ENCODE measurements at places on chromosomes 4 and X. TPM values are rescaled to one million over a fixed set of nuclear protein-coding genes. Genes with fewer than 3 reads are reported as not detected.

TMPRSS11E gene
- 0.28 TPM for polyA plus RNA-seq

PALLD gene
- 7.4 TPM for polyA plus RNA-seq

GABRG1 gene
- polyA plus RNA-seq, result not detected

CENPVL2 gene
- not detected for polyA plus RNA-seq

DNA sequence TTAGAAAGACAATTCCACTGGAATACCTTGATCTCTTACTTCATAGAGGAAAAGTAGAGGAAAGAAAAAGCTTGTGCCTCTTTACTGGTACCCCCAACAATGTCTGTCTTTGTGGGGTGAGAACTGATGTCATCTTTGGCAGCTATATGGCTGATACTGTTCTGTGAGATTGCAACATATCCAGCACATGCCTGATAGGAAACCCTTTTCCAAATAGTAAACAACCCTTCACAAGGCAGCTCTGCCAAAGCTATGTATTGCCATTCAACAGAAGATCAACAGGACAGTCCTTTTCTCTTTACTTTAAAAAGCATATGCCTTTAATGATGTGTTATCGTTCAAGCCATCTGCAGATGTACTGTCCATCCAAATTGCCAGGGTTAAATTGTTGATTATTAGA lies 105.9 kb downstream of the IL1RAPL1 start:
- DNase-seq, result no peak

DNA sequence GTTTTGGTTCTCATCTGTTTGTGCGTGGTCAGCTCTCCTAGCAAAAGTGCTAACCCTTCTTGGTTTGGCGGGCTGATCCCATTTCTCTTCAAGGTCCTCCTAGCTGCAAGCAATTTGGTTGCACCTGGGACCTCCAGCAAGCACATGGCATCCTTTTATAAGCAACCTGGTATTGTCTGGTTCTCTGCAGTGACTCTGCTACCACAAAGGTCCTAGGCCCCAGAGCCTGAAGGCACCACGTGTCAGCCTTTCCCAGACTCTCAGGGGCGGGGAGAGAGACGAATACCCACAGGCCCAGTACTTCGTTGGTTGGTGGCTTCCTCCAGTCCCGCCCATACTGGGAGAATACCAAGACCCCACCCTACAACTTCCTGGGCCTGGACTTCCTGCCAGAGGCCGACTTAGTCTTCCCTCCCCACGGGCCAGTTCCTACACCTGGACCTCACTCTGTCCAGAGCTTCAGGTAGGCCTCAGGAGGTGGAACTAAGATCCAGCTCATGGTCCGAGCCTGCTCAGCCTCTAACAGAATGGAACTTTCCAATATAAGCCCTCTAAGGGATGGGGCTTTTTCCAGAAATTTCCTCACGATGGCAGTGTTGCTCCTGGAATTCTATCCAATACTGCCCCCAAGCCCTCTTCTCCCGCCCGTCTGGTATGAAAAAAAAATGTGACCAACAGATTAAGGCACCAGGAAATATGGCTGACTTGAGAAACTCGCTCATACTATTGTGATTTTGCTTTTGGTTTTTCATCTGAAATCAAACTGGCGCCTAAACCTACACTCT lies 192.5 kb upstream of the STK26 start:
- peak; percentile 85 for DNase-seq

DNA sequence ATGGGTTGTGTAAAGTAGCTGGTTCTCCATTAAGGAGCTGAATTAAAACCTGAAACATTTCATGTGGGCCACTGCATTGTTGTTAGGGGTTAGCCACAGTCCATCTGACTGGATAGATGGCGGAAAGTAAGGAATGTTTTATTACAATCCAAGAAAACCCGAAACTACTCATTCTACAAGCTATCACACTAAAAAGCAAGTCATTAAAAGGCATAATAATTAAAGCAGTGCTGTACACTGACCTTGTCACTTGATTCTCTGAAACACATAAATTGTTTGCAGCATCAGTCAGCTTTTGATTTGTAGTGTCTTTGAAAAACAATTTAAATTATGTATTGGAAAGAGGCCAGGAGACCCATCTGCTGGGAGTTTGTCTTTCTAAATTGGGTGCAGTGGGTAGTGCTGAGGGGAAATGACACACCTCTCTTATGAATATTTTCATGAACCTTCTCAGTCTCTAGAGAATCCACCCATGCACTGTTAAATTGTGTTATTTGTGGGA lies 75.7 kb upstream of the ANK2 start:
- no peak for DNase-seq

GRCh38 chr4:55904576-55904975 lies 44.2 kb upstream of the CEP135 start:
- DNase-seq, result no peak

- no peak for DNase-seq
Observed at GRCh38 chr4:172786039-172786792, 382.4 kb upstream of the GALNT7 start.

DNA sequence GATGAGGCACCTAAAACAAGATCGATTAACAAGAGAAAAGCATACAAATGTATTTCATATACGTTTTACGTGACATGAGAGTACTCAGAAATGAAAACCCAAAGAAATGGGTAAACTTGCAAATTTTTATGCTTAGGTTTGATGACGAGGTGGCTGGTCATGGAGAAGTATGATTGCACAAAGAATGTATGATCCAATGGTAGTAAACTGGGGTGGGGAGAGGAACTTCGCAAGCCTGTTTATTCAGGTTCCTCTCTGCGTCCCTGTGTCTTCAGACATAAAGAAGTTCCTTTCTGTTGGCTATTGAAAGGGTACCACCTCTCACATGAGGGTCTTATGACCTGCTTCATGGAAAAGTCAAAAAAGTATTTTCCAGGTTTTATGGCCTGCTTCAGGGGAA lies 309.2 kb downstream of the BCOR start:
- no peak for DNase-seq

- DNase-seq, result no peak
Observed at GRCh38 chr4:125832161-125832560, 517.4 kb downstream of the FAT4 start.

POLA1 gene
- polyA plus RNA-seq, result 6.5 TPM

DNA sequence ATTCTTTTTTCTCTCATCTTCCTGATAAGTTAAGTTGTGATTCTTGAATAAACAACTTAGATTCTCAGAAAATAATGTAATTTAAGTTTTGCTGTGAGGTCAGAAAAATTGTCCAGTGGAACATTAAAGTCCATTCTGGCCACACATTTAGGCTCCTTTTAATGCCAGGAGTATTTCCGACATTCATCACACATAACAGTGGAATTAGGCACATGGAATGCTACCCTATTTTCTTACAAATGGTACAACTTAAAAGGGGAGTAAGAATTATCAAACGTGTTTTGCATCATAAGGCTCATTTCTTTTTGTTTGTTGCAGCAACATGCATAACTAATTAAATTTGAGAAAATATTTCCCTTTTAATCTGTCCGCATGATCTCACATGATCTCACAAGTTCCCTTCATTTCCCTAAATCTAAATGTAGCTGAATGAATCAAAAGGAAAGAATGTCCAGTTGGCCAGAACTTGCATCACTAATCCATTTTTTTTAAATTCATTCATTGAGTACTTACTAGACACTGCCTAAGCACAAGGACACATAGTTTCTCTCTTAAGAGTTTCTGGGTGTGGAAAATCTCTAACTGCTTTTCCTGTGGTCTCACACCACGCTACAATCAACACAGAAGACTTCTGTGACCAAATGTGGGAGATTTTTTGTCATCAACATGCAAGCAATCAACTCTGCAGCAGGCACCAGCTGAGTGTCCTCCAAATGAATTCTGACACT lies 22.0 kb downstream of the SPARCL1 start:
- DNase-seq, result no peak

GRCh38 chr4:140149846-140150635 lies 3.9 kb downstream of the MAML3 start:
- DNase-seq, result peak; percentile 47

BEX3 gene
- 9.8 TPM for polyA plus RNA-seq

PAK3 gene
- 0.12 TPM for polyA plus RNA-seq
